A673 (cell line): ENCODE measurements at places on chromosomes 5 and 9.

GRCh38 chr9:36118706-36119105 lies 17.8 kb upstream of the GLIPR2 start:
- no peak for DNase-seq

- DNase-seq: no peak
These were observed 135.3 kb downstream of the YIPF5 start for GRCh38 chr5:144035046-144035740.

- no peak for DNase-seq
These were observed 110.4 kb downstream of the STARD4 start for GRCh38 chr5:111401906-111402305.

DNA sequence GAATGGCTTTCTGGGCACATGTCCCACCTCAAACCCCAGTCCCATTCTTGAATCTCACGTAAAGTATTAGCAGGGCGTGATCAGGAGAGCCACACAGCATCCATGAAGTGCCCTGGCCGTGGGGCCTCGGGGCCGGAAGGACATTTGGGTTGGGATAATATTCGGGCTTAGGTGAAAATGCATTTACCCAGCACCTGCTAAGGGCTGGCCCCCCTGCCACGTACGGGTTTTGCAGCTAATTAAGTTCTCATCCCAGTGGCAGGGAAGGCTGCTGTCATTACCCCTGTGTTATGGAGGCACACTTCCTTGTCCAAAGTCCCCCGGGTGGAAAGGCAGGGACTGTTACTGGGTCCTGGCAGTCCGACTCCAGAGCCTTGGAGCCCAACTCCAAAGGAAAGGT lies 29.0 kb downstream of the ROPN1L start:
- no peak for DNase-seq

DNA sequence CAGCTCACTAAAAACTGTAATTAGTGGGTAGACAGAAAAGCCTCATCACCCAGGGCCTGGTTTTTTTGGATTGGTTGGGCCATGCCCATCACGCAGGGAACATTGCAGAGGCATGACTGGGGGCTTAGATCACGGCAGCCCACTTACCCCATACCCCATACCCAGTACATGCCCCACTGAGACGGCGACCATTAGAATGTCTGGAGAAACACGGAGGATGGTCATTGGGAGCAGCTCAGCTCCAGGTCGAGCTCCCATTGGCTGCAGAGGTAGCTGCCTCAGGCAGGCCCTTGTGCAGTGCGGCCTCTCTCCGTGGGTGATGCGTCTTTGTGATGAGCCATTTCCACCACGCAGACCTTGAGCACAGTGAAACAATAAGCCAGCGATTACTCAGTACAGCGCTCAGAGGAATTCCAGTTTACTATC lies 204.0 kb downstream of the GADD45G start:
- DNase-seq: no peak

DNA sequence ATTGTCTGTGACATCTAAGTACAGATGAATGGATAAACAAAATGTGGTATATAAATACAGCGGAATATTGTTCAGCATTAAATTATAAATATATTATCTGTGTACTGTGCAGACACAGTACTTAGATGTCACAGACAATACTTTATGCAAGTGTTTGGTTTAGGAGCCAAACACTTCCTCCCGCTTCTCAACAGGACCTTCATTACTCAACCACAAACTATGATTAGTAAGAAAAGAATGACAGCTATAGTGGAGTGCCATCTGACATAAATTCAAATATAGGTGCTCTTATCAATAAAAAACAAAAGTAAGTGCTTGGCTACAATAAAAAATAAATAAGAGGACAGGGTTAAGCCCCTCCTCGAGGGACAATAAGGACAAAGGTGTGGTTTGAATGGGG lies 38.9 kb upstream of the STX17 start:
- DNase-seq: no peak

- no peak for DNase-seq
These were observed 187.4 kb upstream of the SLC24A2 start for GRCh38 chr9:19976226-19976625.

- no peak for DNase-seq
These were observed 105.7 kb downstream of the SPRY4 start for GRCh38 chr5:142219146-142219545.
